ENCODE measurements at places on chromosomes 6 and 20.

DNA sequence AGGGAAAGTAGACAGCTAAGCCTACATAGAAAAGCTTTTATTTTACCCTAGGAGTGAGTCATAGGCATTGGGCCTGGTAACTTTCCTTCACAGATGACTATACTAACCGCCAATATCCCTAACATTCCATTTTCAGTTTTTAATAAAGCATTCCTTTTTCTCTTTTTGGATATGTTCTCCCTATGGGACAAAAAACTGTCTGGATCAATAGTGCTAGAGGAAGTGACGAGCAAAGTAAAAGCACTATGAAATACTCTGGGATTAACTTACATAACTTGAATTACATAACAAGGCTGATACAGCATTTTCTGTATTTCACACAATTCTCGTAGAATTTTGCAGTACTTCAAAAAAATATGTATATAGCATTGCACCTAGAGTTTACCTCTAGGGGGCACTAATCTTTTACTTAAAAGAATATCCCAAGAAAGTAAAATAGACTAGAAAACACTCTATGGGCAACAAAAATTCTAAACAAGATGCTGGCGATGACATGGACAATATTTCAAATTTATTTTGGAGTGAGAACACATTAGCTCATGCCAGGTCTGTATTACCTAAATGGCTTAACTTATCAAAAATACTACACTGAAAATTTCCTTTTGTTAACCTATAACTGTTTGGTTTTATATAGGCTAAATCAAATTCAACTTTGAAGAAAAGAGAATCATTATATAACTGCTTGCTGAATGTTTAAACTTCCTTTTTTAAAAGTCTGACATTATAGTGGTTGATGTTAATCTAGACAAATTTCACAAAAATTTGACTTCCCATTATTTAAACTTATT lies 66.3 kb upstream of the DST start:
- DNase-seq: peak; percentile 80

GRCh38 chr6:91075244-91075976 lies 488.5 kb upstream of the MAP3K7 start:
- no peak for DNase-seq

- DNase-seq: no peak
These were observed 71.2 kb downstream of the FLRT3 start for GRCh38 chr20:14266246-14266645.

DNA sequence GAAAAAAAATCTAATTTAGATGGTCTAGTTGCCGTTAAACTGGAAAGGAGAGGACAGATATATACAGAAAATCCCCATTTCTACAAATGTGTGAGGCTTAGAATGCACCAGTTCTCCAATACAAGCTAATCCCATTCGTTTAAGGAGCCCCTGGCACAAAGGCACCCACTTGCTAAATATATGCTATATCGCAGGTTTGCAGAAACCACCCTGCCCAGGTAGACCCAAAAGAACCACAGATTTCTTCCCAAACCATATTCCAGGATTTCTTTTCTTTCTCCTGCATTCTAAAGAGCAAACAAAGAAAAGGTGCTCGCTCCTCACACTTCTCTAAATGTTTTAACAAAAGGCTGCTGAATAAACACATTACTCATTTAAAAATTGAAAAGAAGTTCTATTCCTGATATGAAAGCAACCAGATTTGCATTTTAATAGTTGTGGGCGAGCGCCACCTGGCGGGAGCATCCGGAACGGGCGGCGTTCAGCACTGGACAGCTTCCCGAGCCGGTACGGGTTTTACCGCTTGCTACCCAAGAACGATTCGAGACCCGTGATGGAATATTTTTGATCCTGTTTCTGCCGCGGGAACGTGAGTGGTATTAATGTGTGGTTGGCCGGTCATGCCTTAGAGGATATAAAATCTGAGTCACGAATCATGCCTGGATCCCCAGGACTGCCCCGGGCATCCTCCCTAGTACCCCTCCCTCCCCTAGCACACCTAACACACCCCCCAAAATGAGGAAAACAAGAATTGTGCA lies 2.1 kb downstream of the PTPRT start:
- peak; percentile 19 for DNase-seq

GRCh38 chr20:11380283-11380682 lies 537.4 kb upstream of the BTBD3 start:
- no peak for DNase-seq

DNA sequence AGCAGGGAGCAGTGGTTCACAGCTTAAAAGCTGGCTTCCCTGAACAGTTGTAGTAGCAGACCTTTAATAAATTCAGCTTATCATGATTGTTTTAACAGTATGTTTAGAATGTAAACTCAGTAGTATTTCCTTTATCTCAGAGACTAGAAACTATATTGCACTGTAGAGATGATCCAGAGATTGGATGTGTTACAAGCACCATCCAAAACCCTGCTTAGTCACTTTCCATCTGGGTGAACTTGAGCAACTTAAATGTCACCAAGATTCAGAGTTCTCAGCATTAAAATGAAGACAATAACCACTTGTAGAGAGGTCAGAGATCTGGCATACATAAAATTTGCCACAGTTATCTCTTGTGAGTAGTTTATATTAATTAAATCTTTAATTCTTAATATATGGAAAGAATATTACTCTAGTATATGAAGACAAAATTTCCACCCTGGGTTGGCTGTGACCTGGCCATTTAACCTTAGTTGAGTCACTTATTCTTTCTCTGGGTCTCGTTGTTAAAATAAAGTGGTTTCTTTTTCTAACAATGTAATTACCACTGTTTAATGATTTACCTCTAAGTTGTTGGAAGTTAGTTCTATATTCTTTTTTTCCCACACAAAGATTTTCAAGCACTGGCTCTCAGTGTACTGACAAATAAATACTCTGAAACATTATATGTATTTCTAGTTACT lies 239.2 kb upstream of the FKBP1C start:
- no peak for DNase-seq

GRCh38 chr20:7841971-7842310 lies 98.3 kb downstream of the HAO1 start:
- DNase-seq: no peak

GRCh38 chr6:43489277-43490072 lies 12.1 kb downstream of the TJAP1 start:
- DNase-seq: no peak
